ENCODE measurements at places on chromosomes 2 and 18.

GRCh38 chr2:229235131-229235914 is 35.8 kb downstream of the PID1 start:
- DNase-seq, result no peak

- no peak for DNase-seq
Observed at GRCh38 chr2:49167131-49167530, 12.8 kb upstream of the FSHR start.

DNA sequence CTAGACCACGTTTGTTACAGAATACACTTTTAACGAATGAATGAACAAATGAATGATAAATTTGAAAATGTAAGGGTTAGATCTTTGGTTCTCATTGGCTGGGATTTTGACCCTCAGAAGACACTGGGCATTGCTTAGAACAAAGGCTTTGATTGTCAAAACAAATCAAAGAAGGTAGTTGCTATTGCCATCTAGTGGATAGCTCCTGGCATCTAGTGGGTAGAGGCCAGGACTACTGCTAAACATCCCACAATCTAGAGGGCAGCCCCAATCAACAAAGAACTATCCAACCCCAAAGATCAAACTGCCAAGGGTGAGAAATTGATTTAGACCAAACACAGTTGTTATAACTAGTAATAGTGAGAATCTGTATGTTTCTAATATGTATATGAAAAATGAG is 552.3 kb downstream of the KCNJ3 start:
- DNase-seq, result no peak

DNA sequence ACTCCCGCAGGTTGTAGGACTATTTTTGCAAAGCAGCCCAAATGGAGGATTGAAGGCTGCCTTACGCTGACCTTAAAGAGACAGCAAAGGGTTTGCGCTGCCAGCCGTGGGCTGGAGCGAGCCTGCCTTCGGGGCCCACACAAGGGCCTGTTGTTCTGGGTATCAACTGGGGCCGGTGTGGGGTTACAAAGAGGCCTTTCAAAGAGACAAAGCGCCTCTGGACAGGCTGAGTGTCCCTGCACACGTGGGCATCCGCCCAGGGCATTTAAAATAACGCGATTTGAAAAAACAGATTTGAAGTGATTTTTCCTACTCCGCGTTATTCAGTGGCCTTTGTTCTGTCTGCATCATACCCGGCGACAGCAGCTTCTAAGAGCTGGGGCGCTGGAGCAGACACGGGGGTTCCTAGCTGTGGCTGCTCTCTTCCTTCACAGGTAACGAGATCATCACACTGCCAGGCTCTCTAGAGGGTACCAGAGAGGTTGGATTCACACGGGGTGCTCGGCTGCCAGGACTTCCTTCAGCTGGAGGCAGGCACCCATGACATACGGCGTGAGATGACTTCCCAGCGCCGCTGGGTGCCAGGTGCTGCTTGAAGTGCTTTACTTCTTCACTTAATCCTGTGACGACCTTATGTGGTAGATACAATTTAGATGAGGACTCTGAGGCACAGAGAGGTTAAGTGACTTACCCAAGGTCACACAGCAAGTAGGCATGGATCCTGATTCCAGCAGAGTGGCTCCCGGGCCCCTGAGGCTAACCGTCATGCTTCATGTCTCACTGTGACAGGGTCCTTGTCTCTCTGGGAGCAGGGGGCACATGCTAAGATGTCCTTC is 32.2 kb downstream of the MAL start:
- no peak for DNase-seq

GRCh38 chr2:86570059-86570458 is 6.8 kb upstream of the CHMP3 start:
- no peak for DNase-seq

- no peak for DNase-seq
Observed at GRCh38 chr2:167925758-167926157, 321.6 kb downstream of the STK39 start.

- no peak for DNase-seq
Observed at GRCh38 chr18:48615566-48616401, 77.0 kb downstream of the CTIF start.

GRCh38 chr2:196195302-196195701 is 23.9 kb upstream of the STK17B start:
- DNase-seq, result no peak
